Activated effector memory CD4-positive, alpha-beta T cell treated with Interleukin-2 at 50 U/mL for 16 hours (primary cell): ENCODE measurements at places on chromosomes 6 and 20.
A peak's percentile ranks its signal among the peaks of the same experiment; 100 is the strongest.

GRCh38 chr6:135385299-135385698 lies 112.2 kb downstream of the AHI1 start:
- no peak for DNase-seq

- DNase-seq, result no peak
Measured at GRCh38 chr20:24392612-24393011, 76.8 kb upstream of the SYNDIG1 start.

GRCh38 chr20:25484911-25485511 lies 77.5 kb downstream of the GINS1 start:
- no peak for DNase-seq

- no peak for DNase-seq
Measured at GRCh38 chr6:71551798-71552197, 263.2 kb downstream of the OGFRL1 start.

DNA sequence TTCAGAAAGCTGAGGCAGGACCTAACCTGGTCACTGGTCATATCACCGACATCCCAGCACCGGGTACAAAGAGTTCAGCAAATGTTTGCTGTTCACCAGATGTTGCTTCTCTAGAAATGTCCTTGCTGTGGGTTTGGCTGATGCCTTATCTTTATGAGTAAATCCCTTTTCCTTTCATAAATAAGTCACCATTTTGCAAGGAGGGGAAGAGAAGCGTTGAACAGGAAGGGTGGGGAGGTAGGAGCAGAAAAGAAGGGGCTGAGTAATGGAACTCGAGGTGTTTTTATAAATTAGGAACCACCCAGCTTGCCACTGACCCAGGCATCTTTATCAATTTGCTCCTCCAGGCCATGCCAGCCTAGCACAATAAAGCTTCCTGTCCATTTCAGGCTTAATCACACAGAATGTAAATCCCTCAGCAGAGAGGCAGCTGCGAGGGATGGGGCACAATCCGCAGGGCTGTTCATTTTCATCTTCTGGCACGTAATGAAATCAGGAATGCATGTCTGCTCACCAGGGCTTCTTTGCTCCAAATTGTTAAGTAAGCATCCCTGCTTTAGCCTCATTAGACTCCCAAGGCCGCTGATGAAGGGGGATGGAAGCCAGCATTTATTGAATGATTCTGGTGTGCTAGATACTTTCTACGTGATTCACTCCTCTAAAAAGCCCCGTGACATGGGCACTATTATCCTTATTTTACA lies 371.9 kb upstream of the CHD6 start:
- no peak for DNase-seq

DNA sequence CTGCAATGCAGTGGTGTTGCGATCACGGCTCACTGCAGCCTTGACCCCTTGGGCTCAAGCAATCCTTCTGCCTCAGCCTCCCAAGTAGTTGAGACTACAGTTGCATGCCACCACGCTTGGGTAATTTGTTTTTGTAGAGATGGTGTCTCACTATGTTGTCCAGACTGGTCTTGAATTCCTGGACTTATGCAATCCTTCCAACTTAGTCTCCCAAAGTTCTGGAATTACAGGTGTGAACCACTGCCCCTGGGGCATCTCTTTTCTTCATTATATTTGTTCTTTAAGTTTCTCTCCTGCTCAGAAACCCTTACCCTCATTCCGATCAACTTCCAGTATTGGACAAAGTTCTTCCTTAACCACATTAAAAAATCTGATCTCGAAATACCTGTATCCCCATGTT lies 44.7 kb upstream of the DEK start:
- no peak for DNase-seq

- DNase-seq, result no peak
Measured at GRCh38 chr6:87887266-87887665, 160.4 kb upstream of the SPACA1 start.

GRCh38 chr6:83962582-83962981 lies 71.0 kb upstream of the MRAP2 start:
- no peak for DNase-seq

GRCh38 chr6:6057442-6058053 lies 50.8 kb upstream of the NRN1 start:
- no peak for DNase-seq

DNA sequence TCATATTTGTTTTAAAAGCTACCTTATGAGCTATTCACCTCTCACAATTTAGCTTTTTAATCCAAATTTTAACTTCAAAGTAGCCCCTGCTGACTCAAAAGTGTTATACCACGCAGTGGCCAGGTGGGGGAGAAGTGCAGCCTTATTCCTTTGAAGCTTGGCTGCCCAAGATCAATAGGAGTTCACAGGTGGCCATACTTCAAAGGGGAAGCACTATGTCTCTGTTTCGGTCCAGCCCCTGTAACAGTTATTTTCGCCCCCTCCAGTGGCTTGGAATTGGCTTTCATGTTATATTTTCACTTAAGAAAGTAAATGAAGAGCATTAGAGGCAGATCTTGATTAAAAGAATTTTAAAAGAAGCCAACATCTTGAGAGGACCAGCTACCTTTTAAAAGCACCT lies 608.4 kb downstream of the EPHA7 start:
- no peak for DNase-seq

DNA sequence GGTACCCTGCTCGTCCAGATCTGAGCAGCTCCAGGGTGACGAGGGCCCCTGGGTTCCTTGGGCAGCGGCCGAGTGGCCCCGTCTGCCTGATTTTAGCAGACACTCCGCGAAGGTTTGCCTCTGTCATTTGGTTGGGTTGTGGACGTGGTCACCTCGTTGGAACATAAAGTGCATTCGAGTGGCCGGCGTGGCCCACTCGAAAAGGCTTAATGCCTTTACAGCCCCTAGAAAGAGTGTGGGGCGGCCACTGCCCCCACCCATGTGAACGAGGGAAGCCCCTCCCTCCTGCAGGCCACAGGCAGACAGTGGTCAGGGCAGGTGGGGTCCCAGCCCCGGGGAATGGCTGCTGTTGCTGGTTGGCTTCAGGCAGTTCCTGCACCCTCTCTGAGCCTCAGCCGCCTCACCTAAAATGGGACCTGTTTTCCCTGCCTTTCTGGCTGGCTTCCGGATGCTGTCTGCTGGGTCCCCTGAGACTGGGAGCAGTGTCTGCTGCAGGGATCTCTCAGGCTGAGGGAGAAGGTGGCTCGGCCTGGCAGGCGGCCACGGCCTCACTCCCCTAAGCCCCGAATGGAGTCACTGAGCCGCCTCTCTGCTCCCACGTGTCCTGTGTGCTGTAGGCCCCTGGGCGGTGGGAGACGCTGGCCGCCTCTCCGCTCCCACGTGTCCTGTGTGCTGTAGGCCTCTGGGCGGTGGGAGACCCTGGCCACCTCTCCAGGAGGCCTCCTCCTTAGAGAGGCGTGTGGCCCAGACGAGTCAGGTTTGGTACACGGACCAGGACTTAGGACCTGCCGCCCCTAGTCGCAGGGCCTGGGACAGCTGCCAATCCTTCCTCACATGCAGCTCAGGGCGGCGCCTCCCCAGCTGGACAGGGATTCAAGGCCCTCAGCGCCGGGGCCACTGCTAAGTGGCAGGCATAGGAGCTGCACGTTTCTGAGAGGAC lies 233.0 kb downstream of the ERMARD start:
- no peak for DNase-seq

- DNase-seq, result no peak
Measured at GRCh38 chr20:62675156-62675876, 33.0 kb downstream of the SLCO4A1 start.

GRCh38 chr6:104201557-104201956 lies 658.2 kb downstream of the HACE1 start:
- no peak for DNase-seq

DNA sequence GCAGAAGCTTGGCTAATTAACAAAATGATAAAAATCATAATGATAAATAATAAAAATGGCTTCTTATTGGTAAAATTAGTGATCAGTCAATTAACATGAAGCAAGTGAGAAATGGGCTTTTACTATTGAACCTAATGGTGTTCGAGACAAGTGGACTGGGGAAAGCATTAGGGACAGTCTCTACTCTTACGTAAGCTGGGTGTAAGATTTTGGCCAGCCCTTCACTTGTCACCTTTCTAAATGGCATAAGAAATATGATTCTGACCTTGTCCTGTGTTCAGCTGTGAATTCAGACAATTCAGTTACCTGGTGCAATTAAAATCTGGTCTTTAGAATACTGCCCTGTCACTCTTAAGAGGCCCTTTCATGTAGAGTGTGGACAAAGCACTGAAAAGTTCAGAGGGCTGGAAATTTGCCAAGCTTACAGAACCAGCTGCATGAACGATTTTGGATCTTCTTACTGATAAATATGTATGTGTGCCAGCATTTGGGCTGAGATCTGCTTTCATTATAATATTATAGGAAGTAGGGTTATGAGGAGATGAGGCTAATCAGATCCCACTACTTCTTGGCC lies 115.9 kb downstream of the QRSL1 start:
- no peak for DNase-seq

DNA sequence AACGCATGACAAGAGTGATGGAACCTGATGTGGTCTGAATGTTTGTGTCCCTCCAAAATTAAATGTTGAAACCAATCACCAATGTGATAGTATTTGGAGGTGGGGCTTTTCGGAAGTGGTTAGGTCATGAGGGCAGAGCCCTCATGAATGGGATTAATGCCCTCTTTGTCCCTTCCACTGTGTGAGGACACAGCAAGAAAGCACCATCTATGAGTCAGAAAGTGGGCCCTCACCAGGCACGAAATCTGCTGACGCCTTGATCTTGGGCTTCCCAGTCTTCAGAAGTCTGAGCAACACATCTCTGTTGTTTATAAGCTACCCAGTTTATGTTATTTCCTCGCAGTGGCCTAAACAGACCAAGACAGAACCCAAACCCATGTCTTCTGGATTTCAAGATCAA lies 244.0 kb upstream of the JAG1 start:
- DNase-seq, result no peak

- no peak for DNase-seq
Measured at GRCh38 chr6:89527634-89528033, 94.7 kb downstream of the ANKRD6 start.

DNA sequence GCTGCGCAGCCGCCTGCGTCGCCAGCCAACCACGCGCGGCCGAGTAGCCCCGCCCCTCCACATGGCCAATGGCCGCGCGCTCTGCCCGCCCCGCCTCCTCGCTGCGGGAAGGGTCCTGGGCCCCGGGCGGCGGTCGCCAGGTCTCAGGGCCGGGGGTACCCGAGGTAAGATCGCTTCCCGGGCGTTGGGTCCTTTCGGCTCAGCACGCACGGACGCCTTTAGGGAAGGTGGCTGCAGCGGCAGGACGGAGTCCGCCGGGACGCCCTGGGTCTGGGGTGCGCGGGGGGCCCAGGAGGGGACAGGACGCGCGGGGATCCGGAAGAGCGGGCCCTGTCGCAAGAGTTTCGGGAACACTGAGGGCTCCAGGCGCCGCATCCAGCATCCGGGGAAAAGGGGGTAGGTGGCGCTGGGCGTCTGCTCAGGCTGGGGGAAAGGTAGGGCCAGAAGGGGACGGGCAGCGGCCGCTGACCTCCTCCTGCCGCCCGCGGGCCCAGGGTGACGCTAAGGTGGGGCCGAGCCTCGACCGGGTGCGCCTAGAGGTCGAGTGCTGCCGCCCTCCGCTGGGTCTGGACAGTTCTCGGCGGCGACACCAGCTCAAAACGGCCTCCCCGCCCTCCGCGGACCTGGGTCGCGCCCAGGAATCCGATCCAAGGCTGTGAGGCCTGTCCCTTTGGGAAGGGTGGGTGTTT lies at the start of gene MAVS:
Gene MAVS (plus strand): TSS at position 95 of the 689 bp plus-strand sequence. CDS start 7,791 bp downstream, outside the sequence.
- DNase-seq, result peak; percentile 78

GRCh38 chr6:141321493-141322347 lies 811.0 kb upstream of the GJE1 start:
- DNase-seq, result no peak

DNA sequence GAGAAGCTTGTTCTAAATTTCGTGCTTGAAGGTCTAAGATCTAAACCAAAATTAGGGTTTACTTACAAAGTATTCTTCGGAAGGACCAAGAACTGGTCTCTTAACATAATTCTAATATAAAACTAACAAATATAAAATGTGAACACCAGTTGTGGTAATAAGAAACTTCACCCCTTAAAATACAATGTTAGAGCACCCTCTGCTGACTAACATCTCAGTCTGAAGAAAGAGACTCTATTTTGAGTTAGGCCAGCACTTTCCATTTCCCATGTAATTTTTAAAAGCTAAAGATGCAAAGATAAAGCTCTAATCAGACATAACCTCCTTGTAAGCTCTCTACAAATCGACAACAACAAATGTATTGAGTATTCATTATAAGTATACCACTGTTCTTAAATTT lies 24.6 kb downstream of the ATG5 start:
- DNase-seq, result no peak

DNA sequence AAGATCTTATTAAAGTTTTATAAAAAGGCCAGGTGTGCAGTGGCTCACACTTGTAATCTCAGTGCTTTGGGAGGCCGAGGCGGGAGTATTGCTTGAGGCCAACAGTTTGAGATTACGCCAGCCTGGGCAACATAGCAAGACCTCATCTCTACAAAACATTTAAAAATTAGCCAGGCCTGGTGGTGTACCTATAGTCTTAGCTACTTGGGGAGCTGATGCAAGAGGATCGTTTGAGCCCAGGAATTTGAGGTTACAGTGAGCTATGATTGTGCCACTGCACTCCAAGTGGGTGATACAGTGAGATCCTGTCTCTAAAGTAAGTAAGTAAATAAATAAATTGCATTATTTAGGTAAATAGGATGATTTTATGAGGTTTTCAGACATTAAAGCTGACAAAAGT lies 183.2 kb downstream of the ISM1 start:
- no peak for DNase-seq

DNA sequence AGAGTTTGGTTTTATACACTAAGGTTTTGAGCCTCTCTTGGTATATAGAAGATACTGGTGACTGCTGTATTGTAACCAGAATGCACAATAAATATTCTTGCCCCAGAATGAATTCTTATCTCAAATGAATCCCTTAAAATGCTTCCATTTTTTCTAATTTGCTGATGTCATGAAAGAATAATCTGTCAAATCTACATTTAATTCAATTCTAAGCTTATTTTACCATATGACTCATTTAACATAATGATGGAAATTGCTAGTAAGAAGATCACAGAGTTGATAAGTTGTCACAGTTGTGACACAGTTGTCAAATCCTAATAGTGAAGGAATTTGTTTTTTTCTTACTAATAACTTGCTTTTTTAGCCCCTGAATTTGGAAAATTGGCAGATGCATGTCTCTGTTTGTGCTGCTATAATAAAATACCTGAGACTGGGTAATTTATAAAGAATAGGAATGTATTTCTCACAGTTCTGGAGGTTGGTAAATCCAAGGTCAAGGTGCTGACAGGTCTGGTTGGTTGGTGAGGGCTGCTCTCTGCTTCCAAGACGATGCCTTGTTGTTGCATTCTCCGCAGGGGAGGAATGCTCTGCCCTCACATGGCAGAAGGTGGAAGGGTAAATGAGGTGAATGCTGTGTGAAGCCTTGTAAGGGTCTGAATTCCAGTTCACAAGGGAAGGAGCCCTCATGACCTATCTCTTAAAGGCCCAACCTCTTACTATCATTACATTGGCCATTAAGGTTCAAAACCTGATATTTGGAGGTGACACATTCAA lies 4.7 kb downstream of the ECT2L start:
- no peak for DNase-seq

- DNase-seq, result no peak
Measured at GRCh38 chr6:26217714-26218075, 130.5 kb downstream of the HFE start.

GRCh38 chr20:62696434-62696957 lies 12.1 kb upstream of the NTSR1 start:
- no peak for DNase-seq

- no peak for DNase-seq
Measured at GRCh38 chr6:103326760-103327757, 1532.7 kb downstream of the HACE1 start.

- DNase-seq, result peak; percentile 26
Measured at GRCh38 chr6:107618672-107619071, 128.8 kb downstream of the SOBP start.
